ENCODE measurements at places on chromosomes 7 and 10. TPM values are rescaled to one million over a fixed set of nuclear protein-coding genes. Genes with fewer than 3 reads are reported as not detected.

Gene ZKSCAN5
- 11.6 TPM for total RNA-seq

Gene CASP7
- total RNA-seq = 30.1 TPM

Gene SLC13A1
- total RNA-seq = not detected

Gene PIK3CG
- not detected for total RNA-seq
